ENCODE measurements at places on chromosomes 3 and 15. TPM values are rescaled to one million over a fixed set of nuclear protein-coding genes. Genes with fewer than 3 reads are reported as not detected.
A peak's percentile ranks its signal among the peaks of the same experiment; 100 is the strongest.

The CACNA2D2 gene
- total RNA-seq, result 2.6 TPM

- DNase-seq, result no peak
Observed at GRCh38 chr3:53190659-53191058, 29.6 kb downstream of the PRKCD start.

DNA sequence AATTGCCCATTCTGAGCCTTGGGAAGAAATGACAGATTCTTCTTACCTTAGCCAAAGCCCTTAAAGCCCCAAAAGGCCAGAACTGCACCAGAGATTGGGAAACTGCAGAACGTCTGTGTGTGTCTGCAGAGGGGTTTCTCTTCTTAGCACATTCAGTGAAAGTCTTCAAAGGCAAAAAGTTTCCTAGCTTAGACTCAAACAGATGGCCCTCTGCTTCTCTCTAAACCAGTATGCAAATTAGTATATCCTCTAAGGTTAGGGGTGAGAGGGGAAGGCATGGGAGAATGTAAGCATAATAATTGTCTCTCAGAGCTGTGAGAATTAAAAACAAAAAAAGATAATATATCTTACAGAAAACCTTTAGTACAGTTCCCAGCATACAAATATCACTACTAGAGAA is 334.0 kb upstream of the MCTP2 start:
- DNase-seq, result no peak

The SACM1L gene
- 23.0 TPM for total RNA-seq

The TMIE gene
- total RNA-seq, result 0.55 TPM

The A4GNT gene
- total RNA-seq, result not detected

The PDHB gene
- 213 TPM for total RNA-seq

The BNC1 gene
- 0.27 TPM for total RNA-seq

DNA sequence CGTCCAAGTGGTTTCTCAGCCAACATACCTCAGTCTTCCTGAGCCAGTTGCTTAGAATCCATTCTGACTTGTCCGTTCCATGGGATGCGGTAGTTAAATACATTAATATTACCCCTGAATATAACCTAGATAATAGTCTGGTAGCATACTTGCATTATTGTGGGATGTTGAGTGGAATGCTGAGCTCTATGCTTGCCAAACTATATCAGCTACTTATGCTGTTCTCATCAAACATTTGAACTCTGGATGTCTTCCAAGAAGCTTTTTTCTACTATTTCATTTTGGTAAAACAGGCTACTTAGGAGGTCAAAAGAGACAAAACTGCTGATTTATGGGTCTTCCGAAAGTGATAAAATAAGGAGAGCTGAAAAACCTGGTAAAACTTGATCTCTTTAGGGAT is 429.5 kb downstream of the NAALADL2 start:
- DNase-seq, result no peak

GRCh38 chr15:71723344-71723743 is 87.0 kb upstream of the NR2E3 start:
- no peak for DNase-seq

The ADAMTS7 gene
- total RNA-seq, result 17.0 TPM

The CPNE9 gene
- not detected for total RNA-seq

DNA sequence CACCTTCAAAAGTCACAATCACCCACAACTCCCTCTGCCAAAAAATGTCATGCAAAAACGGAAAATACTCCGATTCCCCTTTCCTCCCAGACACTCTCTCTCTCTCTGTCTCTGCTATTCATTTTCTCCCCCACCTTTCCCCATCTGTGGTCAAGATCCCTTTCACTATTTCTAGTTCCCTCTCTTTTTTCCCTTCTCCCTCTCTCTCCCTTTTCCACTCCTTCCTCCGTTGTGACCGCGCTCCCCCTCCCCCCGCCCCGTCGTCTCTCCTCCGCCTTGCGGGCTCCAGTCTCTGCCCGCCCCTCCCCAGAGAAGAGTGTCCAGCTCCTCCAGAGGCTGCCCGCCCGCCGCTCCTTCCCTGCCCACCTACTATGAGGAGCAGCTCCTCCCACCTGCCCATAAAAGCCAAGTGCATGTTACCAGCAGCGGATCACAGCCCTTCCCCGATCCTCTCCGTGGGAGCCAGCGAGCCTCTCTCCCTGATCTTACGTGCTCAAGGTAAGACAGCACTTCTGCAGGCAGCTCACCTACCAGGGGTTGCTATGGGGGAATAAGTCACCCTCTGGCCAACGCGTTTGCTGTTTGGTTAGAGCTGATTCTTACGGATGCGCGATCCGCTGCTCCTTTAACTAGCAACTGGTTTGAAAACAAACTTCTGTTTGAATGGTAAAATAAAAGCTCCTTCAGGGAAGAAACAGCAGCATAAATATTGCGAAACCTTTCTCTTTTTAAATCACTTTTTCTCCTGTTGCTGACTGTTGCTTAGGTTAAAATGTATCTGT is at the start of gene COL8A1:
TSS of gene COL8A1 (plus strand) at position 428 of the 782 bp plus-strand sequence. CDS start 152,089 bp downstream, outside the sequence.
- DNase-seq, result peak; percentile 64

GRCh38 chr3:159271799-159272512 is 470.1 kb downstream of the MFSD1 start:
- DNase-seq, result no peak

GRCh38 chr15:99454107-99454809 is 111.5 kb upstream of the MEF2A start:
- DNase-seq, result peak; percentile 8

The CCDC33 gene
- not detected for total RNA-seq

The SKOR1 gene
- 0.13 TPM for total RNA-seq

DNA sequence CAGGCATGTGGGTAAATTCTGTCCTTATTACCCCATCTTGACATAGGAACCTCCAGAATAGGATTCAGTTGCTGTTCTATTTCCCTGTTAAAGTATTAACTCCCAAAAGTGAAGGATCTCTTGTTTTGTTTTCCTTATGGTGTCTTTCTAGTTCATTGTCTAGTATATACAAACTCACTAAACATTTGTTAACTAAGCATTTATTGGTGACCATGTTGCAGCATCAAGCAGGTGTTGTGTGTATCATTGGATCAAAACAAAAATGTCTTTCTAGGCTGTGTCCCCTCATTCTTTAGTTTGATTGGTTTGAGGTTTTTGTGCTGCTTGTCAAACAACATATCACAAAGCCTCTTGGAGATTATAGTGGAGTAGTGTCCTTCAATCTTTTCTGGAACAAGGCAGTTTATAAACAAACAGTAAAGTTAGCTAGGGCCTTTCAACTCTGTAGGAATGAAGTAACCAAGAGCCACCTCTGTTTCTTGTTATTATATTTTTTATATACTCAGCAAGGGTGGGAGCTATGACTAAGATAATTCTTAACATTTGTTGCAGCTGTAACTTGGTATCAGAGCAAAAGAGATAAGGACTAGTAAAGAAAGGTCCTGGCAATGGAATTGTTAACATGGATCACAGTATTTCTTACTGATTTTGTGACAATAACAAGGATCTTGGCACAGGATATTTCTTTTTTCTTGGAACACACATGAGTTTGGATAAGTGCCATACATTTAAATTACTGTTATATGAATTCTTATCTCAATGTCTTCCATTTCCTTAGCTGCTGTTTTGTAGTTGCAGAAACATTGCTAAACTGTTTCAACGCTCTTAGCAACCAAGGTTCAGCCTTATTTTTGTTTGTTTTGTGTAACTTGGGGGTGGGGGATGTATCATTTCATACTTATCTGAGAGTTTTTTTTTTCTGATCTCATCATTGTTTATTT is 49.3 kb downstream of the TMOD3 start:
- no peak for DNase-seq

GRCh38 chr15:66019368-66019767 is 150.1 kb downstream of the RAB11A start:
- DNase-seq, result no peak

- DNase-seq, result no peak
Observed at GRCh38 chr3:161354554-161354953, 16.8 kb downstream of the SPTSSB start.

The MORC1 gene
- not detected for total RNA-seq

Data from heart right ventricle (tissue), 16 donors.